ENCODE measurements at places on chromosomes 11 and 22. TPM values are rescaled to one million over a fixed set of nuclear protein-coding genes. Genes with fewer than 3 reads are reported as not detected.

The KRTAP5-9 gene
- total RNA-seq = not detected

The PHRF1 gene
- 52.9 TPM for total RNA-seq

The FOSL1 gene
- total RNA-seq = 25.7 TPM

- DNase-seq = no peak
Measured at GRCh38 chr11:122337704-122338103, 221.7 kb upstream of the BLID start.

GRCh38 chr22:45192701-45193187 lies 29.0 kb downstream of the NUP50 start:
- DNase-seq = no peak

- DNase-seq = no peak
Measured at GRCh38 chr11:9266132-9266736, 1.1 kb upstream of the DENND5A start.

DNA sequence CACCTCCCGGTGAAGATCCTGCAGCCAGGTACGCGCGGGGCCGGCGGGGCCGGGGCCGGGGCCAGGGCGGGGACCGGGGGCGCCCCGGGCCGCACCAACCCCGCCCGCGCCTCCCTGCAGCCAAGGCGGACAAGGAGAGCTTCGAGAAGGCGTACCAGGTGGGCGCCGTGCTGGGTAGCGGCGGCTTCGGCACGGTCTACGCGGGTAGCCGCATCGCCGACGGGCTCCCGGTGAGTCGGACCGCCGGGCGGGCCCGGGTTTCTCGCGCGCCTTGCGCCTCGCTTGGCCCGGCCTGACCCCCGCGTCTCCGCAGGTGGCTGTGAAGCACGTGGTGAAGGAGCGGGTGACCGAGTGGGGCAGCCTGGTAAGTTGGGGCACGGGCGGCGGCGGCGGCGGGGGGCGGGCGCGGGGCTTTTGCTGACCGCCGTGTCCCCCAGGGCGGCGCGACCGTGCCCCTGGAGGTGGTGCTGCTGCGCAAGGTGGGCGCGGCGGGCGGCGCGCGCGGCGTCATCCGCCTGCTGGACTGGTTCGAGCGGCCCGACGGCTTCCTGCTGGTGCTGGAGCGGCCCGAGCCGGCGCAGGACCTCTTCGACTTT lies 531 bp downstream of the PIM3 start:
- peak; percentile 64 for DNase-seq

DNA sequence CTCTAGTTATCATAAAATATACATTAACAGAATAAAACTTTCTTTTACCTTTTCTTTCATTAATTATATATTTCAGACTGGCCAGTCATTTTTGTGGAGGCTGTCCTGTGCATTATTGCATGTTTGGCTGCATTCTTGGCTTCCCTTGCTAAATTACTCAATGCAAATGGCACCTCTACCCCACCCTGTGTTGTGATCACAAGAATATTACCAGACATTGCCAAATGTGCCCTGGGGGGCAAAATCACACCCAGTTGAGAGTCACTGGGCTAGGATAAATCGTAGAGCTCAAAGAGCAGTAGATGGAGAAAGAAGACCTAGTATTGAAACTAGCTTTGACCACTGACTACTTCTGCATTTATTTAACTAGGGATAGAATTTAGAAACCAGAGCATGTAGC lies 1257.8 kb upstream of the TENM4 start:
- DNase-seq = no peak

- no peak for DNase-seq
Measured at GRCh38 chr22:41256254-41257253, 15.8 kb upstream of the CHADL start.

DNA sequence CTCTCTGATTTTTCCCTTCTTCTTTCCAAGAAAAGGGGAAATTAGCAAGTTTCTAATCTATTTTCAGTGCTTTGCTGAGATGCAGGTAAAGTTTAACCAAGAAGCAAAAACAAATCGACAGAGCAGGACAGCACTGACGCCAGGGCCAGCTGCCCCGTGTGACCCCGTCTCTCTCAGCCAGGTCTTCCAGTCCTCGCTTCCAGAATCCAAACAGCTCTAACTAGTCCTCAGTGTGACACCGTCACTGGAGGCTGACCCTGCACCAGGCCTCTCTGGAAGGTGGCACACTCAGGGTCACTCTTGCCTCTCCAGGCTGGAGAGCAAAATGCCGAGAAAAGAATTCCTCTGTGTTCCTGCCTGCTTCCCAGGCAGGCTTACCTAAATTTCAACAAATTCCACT lies 44.8 kb downstream of the SHANK2 start:
- no peak for DNase-seq

DNA sequence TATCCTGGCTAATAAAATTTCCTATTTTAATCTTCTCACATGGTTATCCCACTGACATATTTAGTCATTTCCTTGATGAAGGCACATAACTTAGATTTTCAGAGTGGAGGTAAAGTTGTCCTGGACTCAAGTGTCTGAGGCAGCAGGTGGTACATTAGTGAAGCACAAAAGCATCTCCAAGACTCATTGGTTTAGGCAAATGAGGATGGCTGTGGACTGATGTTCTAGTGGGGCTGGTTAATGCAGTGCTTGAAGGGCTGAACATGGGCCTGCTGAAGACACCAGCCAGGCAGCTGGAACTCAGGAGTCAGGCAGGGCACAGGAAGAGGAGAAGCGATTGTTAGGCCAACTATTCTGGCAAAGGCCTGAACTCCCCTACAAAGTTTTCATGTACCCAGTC lies 76.3 kb upstream of the SESN3 start:
- DNase-seq = no peak

Measured in naive thymus-derived CD4-positive, alpha-beta T cell (primary cell).